Cerebellum (tissue), 4 donors: ENCODE measurements at places on chromosomes 12 and 14. TPM values are rescaled to one million over a fixed set of nuclear protein-coding genes. Genes with fewer than 3 reads are reported as not detected.

Gene ADSS1
- total RNA-seq, result 1.9 TPM

Gene NEUROD4
- total RNA-seq, result 9.9 TPM

Gene BRMS1L
- 17.2 TPM for total RNA-seq

Gene ATP5MC2
- total RNA-seq, result 69.4 TPM

Gene ANKRD9
- 7.3 TPM for total RNA-seq

Gene GALNT9
- total RNA-seq, result 23.1 TPM

Gene DICER1
- 112 TPM for total RNA-seq

Gene PTCSC3
- not detected for total RNA-seq

Gene TAS2R43
- 10.6 TPM for total RNA-seq

Gene GARIN6
- total RNA-seq, result not detected

Gene KRT78
- total RNA-seq, result not detected

Gene LHX5
- total RNA-seq, result 10.2 TPM

Gene CAPZA3
- total RNA-seq, result not detected

Gene MANSC4
- total RNA-seq, result 0.27 TPM

Gene RFX4
- total RNA-seq, result 25.9 TPM

Gene CARMIL3
- total RNA-seq, result 34.0 TPM

Gene DENND5B
- 65.3 TPM for total RNA-seq

Gene TPI1
- total RNA-seq, result 270 TPM

Gene DPPA3
- not detected for total RNA-seq

Gene SOCS4
- total RNA-seq, result 37.2 TPM

Gene AMIGO2
- total RNA-seq, result 5.8 TPM

Gene ASB2
- 0.54 TPM for total RNA-seq

Gene NRL
- 1.5 TPM for total RNA-seq

Gene PLCZ1
- 0.82 TPM for total RNA-seq

Gene AEBP2
- 39.3 TPM for total RNA-seq

Gene GPR68
- total RNA-seq, result 5.8 TPM

Gene NTF3
- 17.1 TPM for total RNA-seq

Gene STRAP
- total RNA-seq, result 64.0 TPM

Gene LIN7A
- 32.6 TPM for total RNA-seq

Gene NANOG
- total RNA-seq, result 0.27 TPM
